Spleen (tissue), 13 donors: ENCODE measurements at places on chromosomes 12 and 14. TPM values are rescaled to one million over a fixed set of nuclear protein-coding genes. Genes with fewer than 3 reads are reported as not detected.

DNA sequence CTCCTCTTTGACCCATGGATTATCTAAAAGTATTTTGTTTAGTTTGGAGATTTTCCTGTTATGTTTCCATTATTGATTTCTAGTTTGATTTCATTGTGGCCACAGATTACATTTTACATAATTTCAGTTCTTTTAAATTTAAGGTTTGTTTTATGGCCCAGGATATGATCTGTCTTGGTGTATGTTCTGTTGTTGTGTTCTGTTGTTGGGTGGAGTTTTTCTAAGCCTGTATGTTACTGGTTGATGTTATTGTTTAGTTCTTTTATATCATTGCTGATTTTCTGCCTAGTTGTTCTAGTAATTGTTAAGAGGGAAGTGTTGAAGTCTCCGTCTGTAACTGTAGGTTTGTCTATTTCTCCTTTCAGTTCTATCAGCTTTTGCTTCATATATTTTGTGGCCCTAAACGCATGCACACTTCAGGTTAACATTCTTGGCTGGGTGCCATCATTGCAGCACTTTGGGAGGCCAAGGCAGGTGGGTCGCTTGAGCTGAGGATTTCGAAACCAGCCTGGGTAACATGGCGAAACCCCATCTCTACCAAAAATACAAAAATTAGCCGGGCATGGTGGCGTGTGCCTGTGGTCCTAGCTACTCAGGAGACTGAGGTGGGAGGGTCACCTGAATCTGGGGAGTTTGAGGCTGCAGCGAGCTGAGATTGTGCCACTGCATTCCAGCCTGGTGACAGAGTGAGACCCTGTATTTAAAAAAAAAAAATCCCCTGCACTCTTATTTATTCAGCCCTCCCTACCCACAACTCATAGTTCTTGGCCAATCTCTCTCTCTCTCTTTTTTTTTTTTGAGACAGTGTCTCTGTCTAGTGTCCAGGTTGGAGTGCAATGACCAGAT lies 28.1 kb upstream of the CFL2 start:
- no peak for DNase-seq

- no peak for DNase-seq
These were observed 177.1 kb upstream of the SLC38A2 start for GRCh38 chr12:46549527-46550265.

- no peak for DNase-seq
These were observed 25.4 kb downstream of the PSMC1 start for GRCh38 chr14:90281756-90282155.

GRCh38 chr12:70353780-70354660 lies 12.1 kb upstream of the KCNMB4 start:
- DNase-seq, result no peak

- DNase-seq, result peak; percentile 88
These were observed 516 bp downstream of the ANKRD9 start for GRCh38 chr14:102508774-102509745.

- DNase-seq, result no peak
These were observed 48.8 kb upstream of the HIF1A start for GRCh38 chr14:61646366-61647116.

GRCh38 chr12:56469007-56469930 lies 891 bp downstream of the SPRYD4 start:
- peak; percentile 84 for DNase-seq

DNA sequence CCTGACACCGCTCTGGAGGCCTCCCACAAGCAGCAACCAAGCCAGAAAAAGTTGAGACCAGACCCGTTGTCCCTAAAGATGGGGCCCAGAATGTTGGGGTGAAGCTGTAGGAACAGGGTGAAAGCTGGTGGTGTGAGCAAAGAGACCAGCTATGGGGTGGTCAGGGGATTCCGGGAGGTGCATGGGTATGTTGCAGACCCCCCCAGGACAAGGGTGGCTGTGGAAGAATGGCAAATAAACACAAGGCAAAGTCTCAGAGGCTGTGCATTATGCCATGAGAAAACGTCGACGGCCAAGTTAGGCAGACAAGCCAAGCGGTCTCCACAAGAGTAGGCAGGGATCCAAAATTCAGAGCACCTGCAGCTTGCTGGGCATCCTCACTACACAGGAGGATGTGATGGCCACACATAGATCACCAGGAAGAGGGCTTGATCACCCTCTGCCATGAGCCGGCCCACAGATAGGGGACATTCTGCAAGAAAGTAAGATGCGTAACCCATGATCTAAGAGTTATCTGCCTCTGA lies 58.8 kb upstream of the KCNA1 start:
- no peak for DNase-seq

- no peak for DNase-seq
These were observed 31.3 kb upstream of the CTDSP2 start for GRCh38 chr12:57877876-57878275.

DNA sequence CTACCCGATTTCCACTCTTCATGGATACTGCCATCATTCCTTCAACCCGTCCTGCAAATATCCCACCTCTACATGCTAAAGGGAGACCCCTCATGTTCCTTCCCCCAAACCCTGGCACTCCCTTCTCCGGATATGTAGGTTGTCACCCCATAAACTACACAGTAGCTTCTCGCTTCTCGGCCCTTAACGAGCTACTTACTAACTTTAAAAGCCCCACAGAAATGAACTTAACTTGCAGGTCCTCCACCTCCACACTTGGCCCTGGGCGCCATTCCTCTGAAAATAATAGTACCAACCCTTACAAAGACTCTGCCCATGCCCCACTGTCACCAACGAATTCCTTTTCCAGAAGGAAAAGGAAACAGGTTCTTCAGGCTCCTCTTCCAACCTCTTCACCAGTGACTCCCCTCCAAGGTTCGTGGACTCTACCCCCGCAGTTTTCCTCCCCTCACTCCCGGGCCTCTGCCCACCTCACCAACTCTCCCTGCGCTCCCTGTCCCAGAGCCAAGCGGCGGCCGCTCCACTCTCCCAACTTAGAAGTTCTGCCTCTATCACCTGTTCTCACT lies 1.2 kb downstream of the SPPL3 start:
- no peak for DNase-seq

DNA sequence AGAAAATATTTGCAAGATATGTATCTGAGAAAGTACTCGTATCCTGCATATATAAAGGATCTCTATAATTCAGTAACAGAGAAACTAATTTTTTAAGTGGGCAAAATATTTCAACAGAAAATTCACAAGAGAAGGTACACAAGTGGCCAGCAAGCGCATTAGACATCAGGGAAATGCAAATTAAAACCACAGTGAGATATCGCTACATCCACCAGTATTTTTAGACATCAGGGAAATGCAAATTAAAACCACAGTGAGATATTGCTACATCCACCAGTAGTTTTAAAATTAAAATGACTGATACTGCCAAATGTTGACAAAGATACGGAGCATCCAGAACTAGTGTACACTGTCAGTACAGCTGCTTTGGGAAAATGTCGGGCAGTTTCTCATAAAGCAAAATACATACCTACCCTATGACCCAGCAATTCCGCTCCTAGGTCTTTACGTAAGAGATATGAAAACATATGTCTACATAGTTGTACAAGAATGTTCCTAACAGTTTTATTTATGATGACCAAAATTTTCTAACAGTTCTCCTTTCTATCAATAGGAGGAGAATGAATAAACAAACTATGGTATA lies 2.8 kb upstream of the KCNK13 start:
- no peak for DNase-seq

- DNase-seq, result no peak
These were observed 38.0 kb downstream of the SPPL3 start for GRCh38 chr12:120866108-120866507.

- DNase-seq, result no peak
These were observed 18.1 kb downstream of the MLXIP start for GRCh38 chr12:122096591-122097149.

DNA sequence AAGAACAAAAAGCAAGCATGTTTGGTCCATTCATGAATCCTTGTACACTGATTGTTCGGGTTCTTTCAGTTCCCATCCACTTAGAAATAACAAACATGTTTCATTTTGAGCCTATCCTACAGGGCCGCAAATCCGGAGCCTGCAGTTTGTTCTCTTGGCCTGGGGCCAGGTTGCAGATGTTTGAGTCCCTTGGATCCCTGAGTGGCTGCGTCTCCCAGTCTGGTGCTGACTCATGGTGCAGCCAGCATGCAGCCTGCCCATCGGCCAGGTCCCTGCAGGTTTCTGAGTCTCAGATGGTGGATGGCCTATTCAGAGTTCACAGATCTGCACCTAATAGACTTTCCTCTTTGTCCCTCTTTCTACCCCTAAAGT lies 1.9 kb upstream of the DYNC1H1 start:
- DNase-seq, result peak; percentile 75

DNA sequence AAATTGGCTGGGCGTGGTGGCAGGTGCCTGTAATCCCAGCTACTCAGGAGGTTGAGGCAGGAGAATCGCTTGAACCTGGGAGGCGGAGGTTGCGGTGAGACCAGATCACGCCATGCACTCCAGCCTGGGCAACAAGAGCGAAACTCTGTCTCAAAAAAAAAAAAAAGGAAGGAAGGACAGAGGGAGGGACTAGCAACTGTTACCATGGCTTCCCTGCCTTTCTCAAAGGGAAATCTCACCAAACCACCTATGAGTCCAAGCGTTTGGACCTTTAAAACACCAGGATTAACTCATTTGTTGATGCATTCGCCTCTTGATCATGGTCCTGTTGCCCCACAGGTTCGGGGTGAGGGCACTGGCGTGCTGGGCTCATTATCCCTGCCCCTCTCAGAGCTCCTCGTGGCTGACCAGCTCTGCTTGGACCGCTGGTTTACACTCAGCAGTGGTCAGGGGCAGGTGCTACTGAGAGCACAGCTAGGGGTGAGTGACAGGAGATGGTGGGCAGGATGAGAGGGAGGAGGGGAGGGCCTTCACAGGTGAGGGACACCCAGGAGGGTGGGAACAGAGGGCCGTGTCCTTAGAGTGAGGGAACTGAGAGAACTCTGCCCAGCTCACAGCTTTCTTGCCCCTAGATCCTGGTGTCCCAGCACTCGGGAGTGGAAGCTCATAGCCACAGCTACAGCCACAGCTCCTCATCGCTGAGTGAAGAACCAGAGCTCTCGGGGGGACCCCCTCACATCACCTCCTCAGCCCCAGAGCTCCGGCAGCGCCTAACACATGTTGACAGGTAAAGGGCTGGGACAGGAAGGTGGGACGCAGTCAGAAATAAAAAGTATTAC lies 10.2 kb upstream of the MYL6B start:
- DNase-seq, result no peak

The ADAM20 gene
- 2.4 TPM for total RNA-seq

The HCAR2 gene
- total RNA-seq, result 9.9 TPM

The RNASE12 gene
- not detected for total RNA-seq

The ISM2 gene
- not detected for total RNA-seq

The OGFOD2 gene
- 12.5 TPM for total RNA-seq

The SLC7A8 gene
- total RNA-seq, result 79.1 TPM

The SERPINA9 gene
- not detected for total RNA-seq

The SUSD6 gene
- 76.1 TPM for total RNA-seq

The ANKRD33 gene
- not detected for total RNA-seq
